Osteocyte (in vitro differentiated cells): ENCODE measurements at places on chromosomes 13 and 19.
A peak's percentile ranks its signal among the peaks of the same experiment; 100 is the strongest.

DNA sequence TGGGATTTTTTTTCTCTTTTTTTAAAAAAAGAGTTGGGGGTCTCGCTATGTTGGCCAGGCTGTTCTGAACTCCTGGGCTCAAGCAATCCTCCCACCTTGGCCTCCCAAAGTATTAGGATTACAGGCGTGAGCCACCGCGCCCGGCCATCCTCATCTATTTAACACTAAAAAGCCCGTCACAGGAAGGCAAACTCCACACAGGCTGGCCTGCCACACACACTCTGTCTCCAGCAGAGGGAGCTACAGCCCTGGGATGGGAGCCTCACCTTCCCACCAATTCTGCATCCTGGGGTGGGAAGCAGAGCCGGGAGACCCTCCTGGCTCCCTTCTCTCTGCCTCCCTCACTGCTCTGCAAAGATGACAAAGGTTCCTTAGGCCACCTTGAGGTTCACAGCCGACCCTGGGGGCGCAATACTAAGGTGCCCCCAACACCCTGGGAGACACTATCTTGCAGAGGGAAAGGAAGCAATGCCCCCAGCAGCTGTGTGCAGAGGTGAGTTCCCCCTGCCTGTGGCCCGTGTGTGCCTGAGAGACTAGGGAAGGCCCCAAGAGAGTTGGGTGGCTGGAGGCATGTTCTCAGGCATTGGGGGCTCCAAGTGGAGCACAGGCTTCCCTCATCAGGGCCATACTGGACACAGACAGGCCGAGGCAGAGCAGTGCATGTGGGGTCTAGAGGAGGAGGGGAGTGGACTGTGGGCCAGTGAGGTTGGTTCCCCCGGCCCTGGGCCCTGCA is 27.4 kb upstream of the TIMM44 start:
- H3K4me1 ChIP-seq, result no peaks in the 10 kb centered on the region
- H3K27me3 ChIP-seq, result no peaks in the 10 kb centered on the region
- H3K27ac ChIP-seq, result peak overlapping the region; percentile 10
- no peak overlapping the region for H3K4me3 ChIP-seq
- H3K36me3 ChIP-seq, result peaks cover 29% of the 10 kb centered on the region

GRCh38 chr19:32662186-32662585 is 12.8 kb downstream of the ANKRD27 start:
- DNase-seq, result no peak
- peaks cover 4% of the 10 kb centered on the region for H3K36me3 ChIP-seq
- no peaks in the 10 kb centered on the region for H3K27me3 ChIP-seq
- H3K4me3 ChIP-seq, result no peak overlapping the region
- no peak overlapping the region for H3K27ac ChIP-seq

- H3K27ac ChIP-seq, result no peak overlapping the region
- no peaks in the 10 kb centered on the region for H3K36me3 ChIP-seq
- no peaks in the 10 kb centered on the region for H3K27me3 ChIP-seq
- DNase-seq, result no peak
These were observed 516.3 kb upstream of the HTR2A start for GRCh38 chr13:47413112-47413511.

DNA sequence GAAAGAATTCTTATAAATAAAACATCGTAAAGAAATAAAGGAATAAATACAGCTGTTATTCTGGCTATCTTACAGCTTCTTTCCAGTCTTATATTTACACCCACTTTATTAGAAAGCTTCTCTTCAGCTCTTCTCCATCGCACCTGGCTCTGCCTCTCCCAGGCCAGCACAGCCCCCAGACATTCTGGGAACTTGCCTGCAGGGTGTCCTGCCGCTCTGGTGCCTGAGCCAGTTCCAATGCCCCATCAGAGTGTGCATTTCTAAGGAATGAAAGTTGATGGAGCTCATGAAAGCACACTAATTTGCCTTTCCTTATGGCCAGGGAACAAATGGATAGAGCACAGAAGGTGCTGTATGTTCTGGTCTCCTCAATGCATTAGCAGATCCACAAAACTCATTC is 68.7 kb downstream of the MIPEP start:
- H3K4me3 ChIP-seq, result no peak overlapping the region
- no peaks in the 10 kb centered on the region for H3K4me1 ChIP-seq
- H3K27ac ChIP-seq, result no peak overlapping the region
- no peak for DNase-seq
- H3K27me3 ChIP-seq, result no peaks in the 10 kb centered on the region

DNA sequence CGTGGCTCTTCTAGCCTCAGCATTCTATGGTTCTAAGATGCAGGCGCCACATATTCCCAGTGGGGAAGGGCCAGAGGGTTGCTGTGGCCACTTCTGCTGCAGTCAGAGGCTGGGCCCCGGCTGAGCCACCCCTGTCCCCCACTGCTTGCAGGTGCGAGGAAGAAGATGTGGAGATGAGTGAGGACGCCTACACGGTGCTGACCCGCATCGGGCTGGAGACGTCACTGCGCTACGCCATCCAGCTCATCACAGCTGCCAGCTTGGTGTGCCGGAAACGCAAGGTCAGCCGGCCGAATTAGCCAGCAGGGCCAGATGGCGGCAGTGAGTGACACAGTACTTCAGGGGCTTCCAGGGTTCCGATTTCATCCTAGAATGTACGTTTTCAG is 2.0 kb downstream of the LHB start:
- no peak for DNase-seq
- peaks cover 4% of the 10 kb centered on the region for H3K27me3 ChIP-seq
- no peak overlapping the region for H3K4me3 ChIP-seq
- peaks cover 18% of the 10 kb centered on the region for H3K36me3 ChIP-seq
- peaks cover 10% of the 10 kb centered on the region for H3K4me1 ChIP-seq
- no peak overlapping the region for H3K27ac ChIP-seq

- H3K27ac ChIP-seq, result no peak overlapping the region
- H3K4me1 ChIP-seq, result peaks cover 2% of the 10 kb centered on the region
These were observed 76.8 kb downstream of the FREM2 start for GRCh38 chr13:38763446-38764381.

GRCh38 chr19:5418677-5419076 is 36.5 kb upstream of the ZNRF4 start:
- no peak overlapping the region for H3K4me3 ChIP-seq
- H3K36me3 ChIP-seq, result no peaks in the 10 kb centered on the region
- no peak for DNase-seq
- H3K27ac ChIP-seq, result no peak overlapping the region
- no peaks in the 10 kb centered on the region for H3K4me1 ChIP-seq

DNA sequence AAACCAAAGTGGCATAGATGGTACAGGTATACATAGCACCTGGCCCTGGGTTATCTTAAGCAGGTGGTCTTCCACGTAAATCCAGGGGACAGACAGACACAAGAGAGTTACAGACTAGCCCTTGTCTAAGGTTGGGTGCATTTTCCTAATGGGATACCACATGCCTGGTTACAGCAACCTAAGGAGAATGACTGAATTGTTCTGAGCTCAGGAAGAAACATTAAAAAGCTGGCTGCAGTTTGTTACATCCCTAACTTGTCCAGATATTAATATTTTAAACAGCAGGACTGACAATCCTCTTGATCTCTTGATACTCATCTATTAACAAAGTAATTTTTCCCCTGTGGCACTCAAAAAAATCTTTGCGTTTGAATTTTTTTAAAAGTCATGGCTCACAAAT is 102.2 kb upstream of the SERP2 start:
- H3K27ac ChIP-seq, result peak overlapping the region; percentile 70
- H3K4me3 ChIP-seq, result no peak overlapping the region
- no peaks in the 10 kb centered on the region for H3K27me3 ChIP-seq
- H3K36me3 ChIP-seq, result no peaks in the 10 kb centered on the region
- DNase-seq, result no peak
- H3K4me1 ChIP-seq, result peaks cover 47% of the 10 kb centered on the region

GRCh38 chr19:36392916-36393673 is 14.1 kb upstream of the ZFP14 start:
- DNase-seq, result no peak
- no peak overlapping the region for H3K27ac ChIP-seq

DNA sequence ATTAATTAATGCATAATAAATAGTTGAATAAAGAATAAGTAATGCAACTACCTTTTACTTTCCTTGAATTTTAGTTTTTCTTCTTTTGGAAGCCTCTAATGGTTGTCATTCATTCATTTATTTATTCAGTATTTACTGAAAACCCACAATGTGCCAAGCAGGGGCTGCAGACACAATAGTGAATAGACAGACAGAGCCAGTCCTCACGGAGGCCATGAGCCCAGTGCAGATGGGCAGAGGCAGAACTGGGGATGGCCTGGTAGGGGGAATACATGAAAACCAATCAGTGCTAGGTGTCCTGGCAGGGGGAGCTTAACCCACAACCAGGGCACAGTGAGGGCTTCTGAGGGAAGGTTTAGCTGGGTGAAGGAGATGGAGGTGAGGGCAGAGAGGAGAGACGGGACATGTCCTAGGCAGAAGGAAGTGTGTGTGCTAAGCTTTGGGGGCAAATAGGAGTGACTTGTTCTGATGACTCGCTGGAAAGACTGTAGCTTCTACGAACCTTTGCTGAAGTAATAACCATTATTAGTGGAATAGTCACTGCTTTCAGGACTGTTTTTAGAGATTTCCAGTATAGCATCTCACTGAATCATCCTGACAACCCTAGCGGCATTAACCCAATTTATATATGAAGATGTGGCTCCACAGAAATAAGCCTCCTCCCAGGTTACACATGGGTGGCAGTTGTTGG is 55.9 kb downstream of the ERCC5 start:
- H3K27me3 ChIP-seq, result peaks cover 16% of the 10 kb centered on the region
- no peak overlapping the region for H3K4me3 ChIP-seq
- H3K36me3 ChIP-seq, result no peaks in the 10 kb centered on the region
- no peak for DNase-seq

GRCh38 chr19:18086590-18087138 is at the start of gene IL12RB1:
IL12RB1 (minus strand) TSS chr19:18086934; CDS start chr19:18086823, 111 bp downstream.
- peak within 1 kb of the TSS; percentile 59 for H3K27ac ChIP-seq
- DNase-seq, result no peak
- H3K36me3 ChIP-seq, result no peaks in the 10 kb centered on the region
- H3K4me3 ChIP-seq, result peak within 1 kb of the TSS; percentile 66
- H3K4me1 ChIP-seq, result peaks cover 19% of the 10 kb centered on the region
- H3K27me3 ChIP-seq, result peaks cover 5% of the 10 kb centered on the region

DNA sequence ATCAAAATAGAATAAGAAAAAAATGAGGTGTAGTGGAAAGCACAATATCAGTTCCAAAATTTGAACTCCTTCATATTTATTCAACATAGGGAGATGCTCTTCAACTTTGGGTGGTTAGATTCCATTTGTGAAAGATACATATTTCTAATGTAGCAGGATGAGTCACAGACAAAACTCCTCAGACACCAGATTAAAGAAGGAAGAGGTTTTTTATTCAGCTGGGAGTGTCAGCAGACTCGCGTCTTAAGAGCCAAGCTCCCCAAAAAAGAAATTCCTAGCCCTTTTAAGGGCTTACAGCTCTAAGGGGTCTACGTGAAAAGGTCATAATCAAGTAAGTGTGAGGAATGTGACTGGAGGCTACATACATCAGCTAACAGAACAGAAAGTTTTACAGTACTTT is 6.8 kb upstream of the ZNF765 start:
- no peak for DNase-seq
- H3K36me3 ChIP-seq, result peaks cover 28% of the 10 kb centered on the region
- H3K27ac ChIP-seq, result no peak overlapping the region
- H3K27me3 ChIP-seq, result no peaks in the 10 kb centered on the region

GRCh38 chr13:98333486-98333885 is 156.4 kb upstream of the RNF113B start:
- no peak overlapping the region for H3K4me3 ChIP-seq
- H3K36me3 ChIP-seq, result peaks cover 19% of the 10 kb centered on the region
- no peaks in the 10 kb centered on the region for H3K27me3 ChIP-seq
- H3K4me1 ChIP-seq, result peaks cover 36% of the 10 kb centered on the region
- no peak for DNase-seq

DNA sequence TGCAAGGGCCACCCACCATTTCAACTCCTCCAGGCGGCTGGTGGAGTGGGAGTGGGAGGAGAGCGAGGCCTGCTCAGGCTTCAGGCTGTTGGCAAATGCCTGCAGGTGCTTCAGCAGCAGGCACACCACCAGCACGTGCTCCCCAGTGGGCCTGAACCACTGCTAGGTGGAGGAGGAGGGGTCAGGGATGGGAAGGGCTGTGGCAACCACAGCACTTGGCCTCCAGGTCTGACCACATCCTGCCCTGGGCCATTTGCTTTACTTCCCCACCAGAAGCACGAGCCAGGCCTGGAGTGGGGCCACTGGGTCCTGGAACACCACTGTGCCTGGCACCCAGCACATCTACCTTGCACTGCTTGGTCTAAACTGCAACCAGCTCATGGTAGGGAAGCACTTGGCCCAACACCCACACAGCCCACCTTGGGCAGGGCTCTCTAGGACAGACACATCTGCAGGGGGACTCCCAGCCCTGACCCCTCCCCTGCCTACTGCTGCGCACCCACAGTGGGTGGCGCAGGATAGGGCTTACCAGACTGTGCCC is 26.2 kb downstream of the TUBA3C start:
- H3K4me3 ChIP-seq, result no peak overlapping the region
- H3K27me3 ChIP-seq, result no peaks in the 10 kb centered on the region
- no peaks in the 10 kb centered on the region for H3K36me3 ChIP-seq
- H3K4me1 ChIP-seq, result no peaks in the 10 kb centered on the region
- DNase-seq, result no peak

- H3K4me1 ChIP-seq, result peaks cover 4% of the 10 kb centered on the region
- no peaks in the 10 kb centered on the region for H3K36me3 ChIP-seq
- no peak for DNase-seq
- H3K27ac ChIP-seq, result no peak overlapping the region
These were observed 1.7 kb downstream of the DENND1C start for GRCh38 chr19:6479836-6480398.

- no peaks in the 10 kb centered on the region for H3K27me3 ChIP-seq
- DNase-seq, result no peak
- no peaks in the 10 kb centered on the region for H3K36me3 ChIP-seq
- no peak overlapping the region for H3K27ac ChIP-seq
- H3K4me3 ChIP-seq, result no peak overlapping the region
These were observed 13.4 kb downstream of the OLFM4 start for GRCh38 chr13:53041968-53042516.

DNA sequence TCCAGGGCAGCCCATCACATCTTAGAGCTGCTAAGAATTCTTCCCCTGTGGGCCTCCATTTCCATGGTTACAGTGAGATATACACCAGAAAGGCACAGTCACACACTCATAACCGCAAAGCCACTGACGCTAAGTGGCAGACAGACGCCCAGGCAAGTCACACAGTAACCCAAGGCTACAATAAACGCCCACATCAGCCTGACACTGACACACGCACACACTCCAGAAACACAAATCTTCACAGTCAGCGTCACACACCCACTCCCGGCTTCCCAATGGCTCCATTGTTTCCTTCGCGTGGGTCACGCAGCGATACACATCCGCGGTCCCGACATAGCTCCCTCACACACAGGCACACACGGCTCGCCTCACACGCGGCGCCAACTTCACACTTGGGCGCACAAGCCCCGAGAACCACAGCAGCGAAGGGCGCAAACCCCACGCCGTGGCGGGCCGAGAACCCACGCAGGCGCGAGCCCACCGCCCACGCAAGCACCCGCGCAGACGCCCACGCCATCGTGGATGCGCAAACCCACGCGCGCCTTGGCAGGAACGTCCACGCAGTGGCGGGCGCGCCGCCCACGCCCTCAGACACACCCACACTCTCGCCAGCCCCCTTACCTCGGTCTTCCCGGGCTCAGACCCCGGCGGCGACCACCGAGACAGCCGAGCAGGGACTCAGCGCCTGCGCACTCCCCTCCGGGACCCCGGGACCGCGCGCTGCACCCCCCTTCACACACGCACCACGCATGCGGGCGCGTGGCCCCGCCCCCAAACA is at the start of gene ZNF667:
TSS of gene ZNF667 (minus strand) at position 695 of the 778 bp plus-strand sequence. CDS start 14,975 bp downstream, outside the sequence.
- H3K27ac ChIP-seq, result no peak within 1 kb of the TSS
- no peaks in the 10 kb centered on the region for H3K36me3 ChIP-seq
- no peaks in the 10 kb centered on the region for H3K4me1 ChIP-seq
- H3K4me3 ChIP-seq, result no peak within 1 kb of the TSS
- no peak for DNase-seq
- H3K27me3 ChIP-seq, result no peaks in the 10 kb centered on the region
